Subcutaneous preadipocyte (primary cell): ENCODE measurements at places on chromosomes 5 and 9. TPM values are rescaled to one million over a fixed set of nuclear protein-coding genes. Genes with fewer than 3 reads are reported as not detected.

ELAVL2 gene
- under 0.01 TPM in 1 of 2 replicates, not detected in the other for total RNA-seq

PTGR1 gene
- total RNA-seq: 41.2 and 56.2 TPM in 2 replicates

ANKRD18B gene
- not detected in 2 replicates for total RNA-seq

CEMIP2 gene
- 32.7 and 54.7 TPM in 2 replicates for total RNA-seq

PCDHA9 gene
- under 0.01 TPM in 2 replicates for total RNA-seq

NFIB gene
- total RNA-seq: 57.3 and 61.4 TPM in 2 replicates

MYOT gene
- total RNA-seq: not detected in 2 replicates

OLFM1 gene
- total RNA-seq: 6.5 and 10.7 TPM in 2 replicates

PCDHGB4 gene
- 5.9 and 8.8 TPM in 2 replicates for total RNA-seq

P4HA2 gene
- 69.0 and 107 TPM in 2 replicates for total RNA-seq

ANKRD55 gene
- total RNA-seq: not detected in 2 replicates

OR1J2 gene
- 0.20 and 0.73 TPM in 2 replicates for total RNA-seq

GKAP1 gene
- total RNA-seq: 0.39 TPM in 1 of 2 replicates, not detected in the other

CCNI2 gene
- not detected in 2 replicates for total RNA-seq

WHRN gene
- 0.73 and 0.78 TPM in 2 replicates for total RNA-seq

GPRIN1 gene
- total RNA-seq: 5.1 and 8.0 TPM in 2 replicates

IL13 gene
- under 0.01 TPM in 1 of 2 replicates, not detected in the other for total RNA-seq

NDUFA8 gene
- 20.5 and 21.7 TPM in 2 replicates for total RNA-seq

SPATA31D4 gene
- not detected in 2 replicates for total RNA-seq

MYO10 gene
- 1.1 and 4.5 TPM in 2 replicates for total RNA-seq

GABRA6 gene
- total RNA-seq: not detected in 2 replicates

IPO11 gene
- 30.9 and 32.5 TPM in 2 replicates for total RNA-seq

PLGRKT gene
- total RNA-seq: 13.2 and 17.6 TPM in 2 replicates

SPATA31C1 gene
- total RNA-seq: not detected in 2 replicates

CDO1 gene
- total RNA-seq: 5.7 and 7.3 TPM in 2 replicates
